ENCODE measurements at places on chromosomes 5 and 9. TPM values are rescaled to one million over a fixed set of nuclear protein-coding genes. Genes with fewer than 3 reads are reported as not detected.

- no peaks in the 10 kb centered on the region for H3K36me3 ChIP-seq
- H3K27me3 ChIP-seq, result no peaks in the 10 kb centered on the region
- H3K27ac ChIP-seq, result no peak overlapping the region
- DNase-seq, result no peak
Observed at GRCh38 chr5:125006011-125006685, 259.7 kb upstream of the ZNF608 start.

- H3K27me3 ChIP-seq, result no peaks in the 10 kb centered on the region
- peaks cover 17% of the 10 kb centered on the region for H3K4me1 ChIP-seq
- H3K4me3 ChIP-seq, result no peak overlapping the region
- H3K27ac ChIP-seq, result no peak overlapping the region
- DNase-seq, result no peak
Observed at GRCh38 chr5:179315356-179315890, 29.8 kb downstream of the ADAMTS2 start.

- H3K27me3 ChIP-seq, result no peaks in the 10 kb centered on the region
- H3K4me3 ChIP-seq, result no peak overlapping the region
- no peaks in the 10 kb centered on the region for H3K36me3 ChIP-seq
Observed at GRCh38 chr5:176533894-176534611, 3.1 kb downstream of the RNF44 start.

- no peak overlapping the region for H3K27ac ChIP-seq
- H3K4me3 ChIP-seq, result no peak overlapping the region
- no peaks in the 10 kb centered on the region for H3K4me1 ChIP-seq
- DNase-seq, result no peak
Observed at GRCh38 chr5:157613385-157614245, 38.0 kb upstream of the ADAM19 start.

DNA sequence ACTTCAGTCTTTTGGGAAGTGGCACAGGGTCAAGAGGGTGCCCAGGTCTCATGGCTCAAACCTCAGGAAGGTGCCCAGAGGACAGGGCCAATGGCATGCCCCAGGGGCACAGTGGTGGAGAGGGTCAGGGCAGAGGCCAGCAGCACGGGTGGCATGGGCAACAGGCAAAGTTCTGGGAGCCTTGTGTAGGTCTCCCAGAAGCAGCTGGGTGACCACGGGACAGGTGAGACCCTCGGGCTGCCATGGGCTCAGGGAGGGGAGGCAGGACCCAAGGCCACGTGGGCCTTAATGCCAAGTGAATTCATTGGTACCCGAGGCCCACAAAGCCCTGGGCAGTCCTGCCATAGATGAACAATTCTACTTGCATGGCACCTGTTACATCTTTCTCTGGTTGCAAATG, 72.4 kb upstream of the ADAMTS2 start:
- H3K27ac ChIP-seq, result no peak overlapping the region
- no peak for DNase-seq
- H3K4me3 ChIP-seq, result no peak overlapping the region
- H3K27me3 ChIP-seq, result no peaks in the 10 kb centered on the region

GRCh38 chr5:82335806-82336205, 57.7 kb upstream of the RPS23 start:
- H3K27ac ChIP-seq, result peak overlapping the region; percentile 50
- peaks cover 10% of the 10 kb centered on the region for H3K4me1 ChIP-seq
- no peak overlapping the region for H3K4me3 ChIP-seq
- no peaks in the 10 kb centered on the region for H3K27me3 ChIP-seq
- DNase-seq, result no peak

GRCh38 chr9:18689921-18690320, 216.0 kb downstream of the ADAMTSL1 start:
- no peak for DNase-seq
- H3K27ac ChIP-seq, result no peak overlapping the region
- H3K36me3 ChIP-seq, result no peaks in the 10 kb centered on the region
- H3K4me1 ChIP-seq, result no peaks in the 10 kb centered on the region
- no peaks in the 10 kb centered on the region for H3K27me3 ChIP-seq

DNA sequence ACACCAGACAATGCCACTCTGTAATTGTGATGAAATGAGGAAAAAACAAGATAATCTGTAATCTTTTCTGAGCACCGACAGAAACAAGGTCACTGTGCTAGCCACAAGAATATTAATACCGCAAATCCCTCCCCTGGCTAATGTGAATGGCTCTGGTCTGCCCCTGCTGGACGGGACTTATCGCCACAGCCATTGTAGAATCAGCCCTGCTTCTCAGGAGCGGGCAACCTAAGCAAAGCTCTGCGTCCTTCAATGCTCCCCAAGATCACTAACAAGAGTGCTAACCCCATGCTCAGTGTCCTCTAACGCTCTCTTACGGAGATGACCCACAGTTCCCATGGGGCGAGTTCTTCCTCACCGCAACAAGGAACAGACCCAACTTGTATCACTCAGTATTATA, 42.7 kb downstream of the OR2V1 start:
- no peaks in the 10 kb centered on the region for H3K36me3 ChIP-seq
- DNase-seq, result no peak
- no peaks in the 10 kb centered on the region for H3K27me3 ChIP-seq
- H3K4me1 ChIP-seq, result no peaks in the 10 kb centered on the region

DNA sequence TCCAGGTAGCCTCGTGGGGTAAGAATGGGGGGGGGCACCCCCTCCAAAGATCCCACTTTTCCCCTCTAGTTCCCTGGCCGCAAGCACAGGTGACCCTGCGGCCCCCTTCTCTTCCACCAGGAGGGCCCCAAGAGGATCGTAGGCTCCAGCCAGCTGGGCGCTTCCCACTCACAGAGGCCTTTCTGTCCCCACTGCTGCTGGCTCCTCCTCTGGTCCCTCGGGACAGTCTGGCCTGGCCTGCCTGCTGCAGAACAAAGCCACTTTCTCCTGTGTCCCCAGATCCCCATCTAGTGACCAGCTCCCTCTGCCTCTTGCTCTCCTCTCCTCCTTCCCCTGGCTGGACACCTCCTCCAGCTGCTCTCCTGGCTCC, 534 bp upstream of the SAPCD2 start:
- peak; percentile 49 for DNase-seq
- H3K4me3 ChIP-seq, result no peak overlapping the region
- H3K27me3 ChIP-seq, result no peaks in the 10 kb centered on the region
- peaks cover 8% of the 10 kb centered on the region for H3K4me1 ChIP-seq

- no peaks in the 10 kb centered on the region for H3K27me3 ChIP-seq
- no peaks in the 10 kb centered on the region for H3K4me1 ChIP-seq
Observed at GRCh38 chr5:83156001-83156400, 78.7 kb downstream of the XRCC4 start.

DNA sequence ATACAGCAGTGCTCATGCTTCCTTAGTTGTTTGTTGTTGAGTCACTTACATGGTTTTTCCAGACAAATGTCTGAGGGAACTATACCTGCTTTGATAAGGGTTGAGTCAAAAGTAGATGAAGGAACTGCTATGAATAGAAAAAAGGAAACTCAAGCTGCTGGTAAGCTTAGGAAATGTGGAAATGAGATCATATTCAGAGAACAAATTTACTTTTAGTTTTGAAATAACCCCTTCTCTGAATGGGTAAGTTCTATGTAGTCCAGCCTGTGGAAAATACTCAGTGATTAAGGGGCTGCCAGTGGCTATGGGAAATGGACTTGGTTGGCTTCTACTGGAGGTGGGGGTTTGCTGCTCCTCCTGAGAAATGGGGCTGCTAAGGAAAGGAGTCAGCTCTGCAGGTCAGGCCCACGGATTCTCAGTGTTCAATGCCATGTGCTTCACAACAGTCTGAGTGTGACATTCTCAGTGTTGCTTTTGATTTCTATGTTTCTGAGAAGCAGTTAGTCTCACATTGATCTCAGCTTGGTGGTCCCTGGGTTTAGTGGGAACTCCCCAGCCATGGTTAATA, 47.7 kb upstream of the GLRX start:
- H3K4me1 ChIP-seq, result no peaks in the 10 kb centered on the region
- H3K36me3 ChIP-seq, result no peaks in the 10 kb centered on the region
- no peak overlapping the region for H3K4me3 ChIP-seq

DNA sequence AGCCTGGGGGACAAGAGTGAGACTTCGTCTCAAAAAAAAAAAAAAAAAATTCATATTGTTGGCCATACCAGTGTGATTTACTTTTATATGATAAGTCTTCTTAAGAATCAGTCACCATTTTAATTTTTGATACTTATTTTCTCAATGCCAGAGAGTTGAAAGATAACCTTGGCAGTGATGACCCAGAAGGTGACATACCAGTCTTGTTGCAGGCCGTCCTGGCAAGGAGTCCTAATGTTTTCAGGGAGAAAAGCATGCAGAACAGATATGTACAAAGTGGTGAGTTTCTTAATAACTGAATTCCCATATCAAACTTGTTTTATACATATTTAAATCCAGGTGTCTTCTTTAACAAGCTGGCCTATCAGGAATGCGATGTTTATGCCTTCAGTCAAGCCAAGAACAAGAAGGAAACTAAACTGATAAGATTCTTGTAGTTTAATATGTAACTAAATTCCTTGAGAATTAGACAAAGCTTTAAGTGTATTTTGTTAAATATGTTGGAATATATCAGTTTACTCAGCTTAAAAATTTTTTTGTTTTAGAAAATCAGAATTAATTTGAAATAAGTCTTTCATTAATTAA, 81.5 kb downstream of the NIPBL start:
- H3K4me3 ChIP-seq, result no peak overlapping the region
- no peak overlapping the region for H3K27ac ChIP-seq
- H3K27me3 ChIP-seq, result no peaks in the 10 kb centered on the region

- no peaks in the 10 kb centered on the region for H3K36me3 ChIP-seq
- H3K27me3 ChIP-seq, result no peaks in the 10 kb centered on the region
- H3K27ac ChIP-seq, result peak within 1 kb of the TSS; percentile 66
- H3K4me1 ChIP-seq, result peaks cover 9% of the 10 kb centered on the region
- peak within 1 kb of the TSS; percentile 85 for H3K4me3 ChIP-seq
Observed at GRCh38 chr9:111599092-111599954, at the start of gene PTGR1. TSS of gene PTGR1 (minus strand) at chr9:111599647. CDS start at chr9:111597422, 2,225 bp downstream.

DNA sequence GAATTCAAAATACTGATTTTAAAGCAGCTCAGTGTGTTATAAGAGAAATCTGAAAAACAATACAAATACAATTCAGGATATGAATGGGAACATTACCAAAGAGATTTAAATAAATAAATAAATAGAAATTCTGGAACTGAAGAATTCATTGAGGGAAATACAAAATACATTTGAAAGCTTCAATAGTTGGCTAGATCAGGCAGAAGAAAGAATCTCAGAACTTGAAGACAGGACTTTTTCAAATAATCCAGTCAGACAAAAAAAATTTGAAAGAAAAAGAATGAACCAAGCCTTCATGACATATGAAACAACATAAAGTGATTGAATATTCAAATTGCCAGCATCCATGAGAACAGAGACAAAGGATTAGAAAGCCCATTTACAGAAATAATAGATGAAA, 59.6 kb upstream of the TLX3 start:
- no peak for DNase-seq
- H3K27me3 ChIP-seq, result no peaks in the 10 kb centered on the region
- no peak overlapping the region for H3K4me3 ChIP-seq
- H3K4me1 ChIP-seq, result no peaks in the 10 kb centered on the region

DNA sequence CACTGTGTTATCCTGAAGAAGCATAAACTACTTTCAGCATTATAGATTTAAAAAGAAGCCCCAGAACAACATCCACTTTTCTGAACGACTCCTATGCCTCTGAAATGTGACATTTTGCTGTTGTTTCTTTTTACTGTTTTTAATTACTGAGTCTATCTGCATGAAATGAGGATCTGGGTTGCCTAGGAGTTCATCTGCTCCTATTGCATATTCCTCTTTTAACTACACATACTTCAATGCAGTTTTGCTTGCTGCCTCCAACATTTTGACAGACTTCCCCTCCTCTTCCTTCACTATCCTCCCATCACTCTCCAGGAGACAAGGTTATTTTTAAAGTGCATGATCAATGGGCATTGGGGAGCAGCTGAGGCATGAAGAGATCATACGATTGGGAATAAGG, 164.5 kb downstream of the TMC1 start:
- H3K4me1 ChIP-seq, result no peaks in the 10 kb centered on the region
- H3K27me3 ChIP-seq, result no peaks in the 10 kb centered on the region
- no peak for DNase-seq
- no peak overlapping the region for H3K4me3 ChIP-seq
- H3K36me3 ChIP-seq, result no peaks in the 10 kb centered on the region

GRCh38 chr5:125125031-125125823, 378.8 kb upstream of the ZNF608 start:
- no peaks in the 10 kb centered on the region for H3K27me3 ChIP-seq
- H3K27ac ChIP-seq, result no peak overlapping the region
- H3K4me3 ChIP-seq, result no peak overlapping the region
- H3K4me1 ChIP-seq, result no peaks in the 10 kb centered on the region

- H3K27me3 ChIP-seq, result no peaks in the 10 kb centered on the region
- DNase-seq, result no peak
- H3K36me3 ChIP-seq, result no peaks in the 10 kb centered on the region
- no peak overlapping the region for H3K27ac ChIP-seq
Observed at GRCh38 chr9:14136646-14137370, 177.1 kb downstream of the NFIB start.

GRCh38 chr5:79021753-79022152, 36.6 kb upstream of the ARSB start:
- peaks cover 5% of the 10 kb centered on the region for H3K4me1 ChIP-seq
- no peaks in the 10 kb centered on the region for H3K27me3 ChIP-seq
- DNase-seq, result no peak
- H3K4me3 ChIP-seq, result no peak overlapping the region
- no peaks in the 10 kb centered on the region for H3K36me3 ChIP-seq

- no peak overlapping the region for H3K4me3 ChIP-seq
- DNase-seq, result no peak
- no peaks in the 10 kb centered on the region for H3K36me3 ChIP-seq
- no peak overlapping the region for H3K27ac ChIP-seq
Observed at GRCh38 chr5:167168971-167169370, 1122.5 kb upstream of the WWC1 start.

DNA sequence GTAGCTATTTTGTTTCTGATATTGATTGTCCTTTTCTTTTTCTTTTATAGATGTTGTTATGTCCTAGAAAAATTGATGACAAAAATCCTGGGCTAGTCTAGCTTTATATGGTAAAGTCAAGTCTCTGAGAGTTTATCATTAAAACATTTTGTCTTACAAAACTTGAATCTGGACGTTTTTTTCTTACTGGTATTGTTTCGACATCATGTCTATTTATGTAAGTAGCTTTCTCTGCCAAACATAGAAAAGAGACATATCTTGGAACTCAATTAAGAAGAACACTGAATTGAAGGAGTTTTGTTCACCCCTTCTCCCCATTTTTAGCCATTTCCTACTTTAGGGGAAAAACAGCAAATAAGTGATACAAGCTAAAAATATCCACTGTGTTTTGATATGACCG, 151.5 kb downstream of the ISOC1 start:
- no peaks in the 10 kb centered on the region for H3K36me3 ChIP-seq
- no peaks in the 10 kb centered on the region for H3K27me3 ChIP-seq
- H3K27ac ChIP-seq, result no peak overlapping the region
- DNase-seq, result no peak
- no peak overlapping the region for H3K4me3 ChIP-seq

DNA sequence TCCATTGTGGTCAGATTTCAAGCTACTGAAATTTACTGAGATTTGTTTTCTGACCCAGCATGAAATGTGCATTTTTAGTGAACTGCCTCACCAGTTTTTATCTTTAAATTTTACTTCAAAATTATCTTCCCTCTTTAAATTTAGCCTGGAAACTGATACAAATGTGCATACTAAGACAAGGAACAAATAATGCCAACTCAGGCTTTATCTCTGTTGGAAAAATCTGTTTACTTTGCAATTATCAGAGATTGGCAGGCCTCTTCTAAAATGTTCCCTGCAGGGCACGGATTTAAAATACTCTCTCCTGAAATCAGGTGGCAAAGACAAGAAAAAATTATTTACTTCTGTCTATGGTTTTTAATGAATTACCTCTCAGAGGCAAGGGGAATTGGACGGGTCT, 151.0 kb upstream of the PTCH1 start:
- H3K4me1 ChIP-seq, result peaks cover 35% of the 10 kb centered on the region
- no peaks in the 10 kb centered on the region for H3K36me3 ChIP-seq
- no peak for DNase-seq

The MLANA gene
- not detected for polyA plus RNA-seq

The HABP4 gene
- polyA plus RNA-seq, result 46.9 TPM

The ADAMTS19 gene
- 0.90 TPM for polyA plus RNA-seq

The SHISAL2B gene
- not detected for polyA plus RNA-seq

The FAM221B gene
- 17.1 TPM for polyA plus RNA-seq
